Cardiac atrium fibroblast (primary cell): ENCODE measurements at places on chromosomes 3 and 15. TPM values are rescaled to one million over a fixed set of nuclear protein-coding genes. Genes with fewer than 3 reads are reported as not detected.

Gene IL12A
- 0.16 and 2.9 TPM in 2 replicates for total RNA-seq

Gene FGF12
- total RNA-seq, result 2.6 TPM in 1 of 2 replicates, not detected in the other

Gene GOLGA8T
- total RNA-seq, result not detected in 2 replicates

Gene CD200R1L
- not detected in 2 replicates for total RNA-seq
